ENCODE measurements at places on chromosomes 12 and 14.
A peak's percentile ranks its signal among the peaks of the same experiment; 100 is the strongest.

DNA sequence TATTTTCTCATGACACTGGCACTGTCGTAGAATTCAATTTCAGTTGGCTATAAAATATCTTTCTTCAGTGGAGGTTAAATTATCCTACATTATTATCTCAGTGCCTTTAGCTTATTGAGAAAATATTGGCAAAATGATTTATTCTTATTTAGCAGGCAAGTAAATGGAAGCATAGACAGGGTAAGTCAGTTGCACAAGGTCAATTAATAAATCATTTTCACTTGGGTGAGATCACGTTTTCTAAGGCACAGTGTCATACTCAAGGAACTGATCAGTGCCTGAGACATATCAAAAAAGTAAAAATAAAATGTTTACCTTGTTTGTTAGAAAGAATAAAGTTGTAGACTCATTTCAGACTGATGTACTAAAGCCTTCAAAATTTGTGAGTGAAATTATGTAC, 95.0 kb downstream of the ACSS3 start:
- DNase-seq: no peak

DNA sequence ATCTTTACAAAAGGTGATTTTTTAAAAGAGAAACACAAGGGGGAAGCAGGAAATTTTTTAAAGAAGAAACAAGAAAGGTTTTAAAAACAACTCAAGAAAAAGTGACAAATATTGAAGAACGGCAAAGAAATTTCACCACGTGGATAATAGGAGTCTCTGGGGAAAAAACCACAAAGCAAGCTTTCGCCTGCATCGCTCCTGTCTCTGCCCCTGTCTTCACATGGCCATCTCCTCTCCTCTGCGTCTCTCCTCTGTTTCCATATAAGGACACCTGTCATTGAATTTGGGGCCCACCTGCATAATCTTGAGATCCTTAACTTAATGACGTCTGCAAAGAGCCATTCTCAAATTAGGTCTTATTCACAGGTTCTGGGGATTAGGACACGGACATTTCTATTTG, 175.8 kb downstream of the ETV6 start:
- no peak for DNase-seq

DNA sequence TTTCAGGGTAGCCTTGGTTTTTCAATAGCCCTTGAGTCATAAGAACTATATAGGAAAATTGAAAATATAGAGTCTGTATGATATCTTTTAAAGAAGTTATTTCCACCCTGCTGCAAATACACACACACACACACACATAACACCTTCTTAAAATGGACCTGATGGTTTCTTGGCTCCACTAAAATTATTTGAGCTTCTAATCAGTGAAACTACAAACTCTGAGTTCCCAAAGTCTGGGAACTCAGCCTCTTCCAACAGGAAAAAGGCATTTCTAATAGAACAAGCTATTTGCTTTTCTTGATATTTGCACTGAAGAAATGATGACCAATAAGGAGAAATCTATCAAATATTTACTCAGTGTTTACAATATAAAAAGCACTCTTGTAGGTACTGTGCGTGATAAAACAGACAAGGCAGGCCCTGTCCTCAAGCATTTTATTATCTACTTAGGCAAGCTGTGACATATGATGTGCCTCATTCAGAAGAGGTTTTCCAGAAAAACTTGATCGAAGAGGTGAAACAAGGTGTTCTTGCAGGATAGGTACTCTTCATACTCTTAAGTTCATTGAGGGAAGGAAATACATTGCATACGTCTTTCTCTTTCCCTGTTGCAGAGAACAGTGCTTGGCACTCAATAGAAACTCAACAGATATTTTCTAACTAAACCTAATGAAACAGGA, 88.6 kb downstream of the MGST1 start:
- DNase-seq: no peak

GRCh38 chr14:54483846-54484245, 4.9 kb downstream of the GMFB start:
- no peak for DNase-seq

DNA sequence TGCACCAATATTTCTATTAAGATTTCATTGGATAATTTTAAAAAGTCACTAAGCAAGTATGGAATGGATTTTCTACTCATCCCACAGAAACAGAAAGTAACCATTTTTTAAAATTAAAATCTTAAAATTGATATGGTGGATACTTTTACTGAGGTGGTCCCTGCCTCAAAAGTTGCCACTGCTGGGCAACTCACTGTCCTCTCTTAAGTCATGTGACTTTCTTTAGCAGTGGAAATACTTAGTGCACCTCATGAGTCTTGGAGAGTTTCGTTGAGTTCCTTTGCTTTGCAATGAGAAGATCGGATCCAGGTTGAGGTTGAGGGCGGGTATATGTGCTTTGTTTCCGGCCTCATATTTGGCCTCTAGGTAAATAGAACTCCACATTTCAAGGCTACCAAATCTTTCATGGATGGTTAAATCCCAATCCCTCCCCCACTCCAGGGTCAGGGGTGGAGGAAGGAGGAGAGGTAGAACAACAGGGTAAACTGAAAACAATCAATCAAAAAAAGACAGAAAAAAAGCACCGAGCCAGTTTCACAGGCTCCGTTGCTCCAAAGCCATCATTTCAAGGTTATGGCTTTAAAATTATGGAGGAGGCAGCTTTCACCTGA, 39.5 kb upstream of the DUSP6 start:
- DNase-seq: no peak

- DNase-seq: no peak
Measured at GRCh38 chr14:64229489-64229888, 64.7 kb downstream of the ESR2 start.

GRCh38 chr12:46627686-46628085, 198.1 kb downstream of the SLC38A4 start:
- no peak for DNase-seq

- no peak for DNase-seq
Measured at GRCh38 chr14:24804552-24805212, 170.7 kb upstream of the GZMB start.

- DNase-seq: peak; percentile 89
Measured at GRCh38 chr12:55467836-55468235, 2.1 kb downstream of the OR6C70 start.

DNA sequence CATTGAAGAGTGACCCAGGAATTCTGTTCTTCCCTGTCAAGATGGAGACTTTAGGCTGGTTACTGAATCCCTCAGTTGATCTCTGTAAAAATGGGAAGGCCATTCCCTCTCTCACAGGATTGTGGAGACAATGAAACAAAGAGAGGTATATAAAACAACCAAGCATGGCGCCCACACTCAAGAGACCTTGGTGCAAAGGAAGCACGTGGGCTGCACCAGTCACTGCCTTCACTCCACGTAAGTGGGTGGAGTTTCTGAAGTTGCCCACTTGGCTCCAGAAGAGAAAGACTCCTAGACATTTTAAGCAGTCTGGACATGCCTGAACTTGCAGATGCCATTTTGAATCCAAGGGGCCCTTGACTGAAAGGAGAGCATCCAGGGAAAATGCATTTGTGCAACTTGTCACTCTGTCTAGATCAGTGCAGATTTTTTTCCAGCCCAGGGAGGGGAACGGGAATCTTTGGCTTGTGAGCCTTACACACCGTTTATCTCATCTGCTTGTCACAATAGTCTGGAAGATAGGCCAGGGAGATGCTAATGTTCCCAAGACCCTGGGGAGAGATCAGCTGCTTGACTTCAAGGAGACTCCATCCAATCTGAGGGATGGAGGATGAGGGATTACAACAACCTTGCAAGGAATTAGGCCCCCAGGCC, 96.9 kb upstream of the TBX3 start:
- DNase-seq: no peak

GRCh38 chr12:67543021-67543770, 105.3 kb upstream of the DYRK2 start:
- DNase-seq: no peak

DNA sequence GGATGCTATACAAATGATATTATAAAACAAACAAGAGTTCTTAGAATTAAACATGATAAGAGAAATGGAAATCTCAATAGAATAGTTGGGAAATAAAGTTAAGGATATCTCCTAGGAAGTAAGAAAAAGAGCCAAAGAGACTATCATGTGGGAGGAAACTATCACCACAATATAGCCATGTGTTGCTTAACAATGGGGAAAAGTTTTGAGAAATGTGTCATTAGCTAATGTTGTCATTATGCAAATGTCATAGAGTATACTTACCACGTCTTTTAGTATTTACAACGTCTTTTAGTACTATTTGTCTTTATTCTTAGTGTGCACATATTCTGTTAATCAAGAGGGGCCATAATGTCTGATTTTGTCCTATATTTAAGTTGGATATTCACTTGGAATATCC, 58.7 kb downstream of the ZNF641 start:
- no peak for DNase-seq

GRCh38 chr14:23578560-23579310, at the start of gene JPH4:
TSS of gene JPH4 (minus strand) at chr14:23578790. CDS start at chr14:23577453, 1,337 bp downstream.
- DNase-seq: no peak

DNA sequence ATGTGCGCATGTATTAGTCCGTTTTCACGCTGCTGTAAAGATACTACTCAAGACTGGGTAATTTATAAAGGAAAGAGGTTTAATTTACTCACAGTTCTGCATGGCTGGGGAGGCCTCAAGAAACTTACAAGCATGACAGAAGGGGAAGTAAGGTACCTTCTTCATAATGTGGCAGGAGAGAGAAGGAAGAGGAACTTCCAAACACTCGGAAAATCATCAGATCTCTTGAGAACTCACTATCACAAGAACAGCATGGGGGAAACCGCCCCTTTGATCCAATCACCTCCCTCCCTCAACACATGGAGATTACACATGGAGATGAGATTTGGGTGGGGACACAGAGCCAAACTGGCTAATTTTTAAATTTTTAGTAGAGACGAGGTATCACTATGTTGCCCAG, 41.8 kb upstream of the SNX6 start:
- DNase-seq: peak; percentile 48

DNA sequence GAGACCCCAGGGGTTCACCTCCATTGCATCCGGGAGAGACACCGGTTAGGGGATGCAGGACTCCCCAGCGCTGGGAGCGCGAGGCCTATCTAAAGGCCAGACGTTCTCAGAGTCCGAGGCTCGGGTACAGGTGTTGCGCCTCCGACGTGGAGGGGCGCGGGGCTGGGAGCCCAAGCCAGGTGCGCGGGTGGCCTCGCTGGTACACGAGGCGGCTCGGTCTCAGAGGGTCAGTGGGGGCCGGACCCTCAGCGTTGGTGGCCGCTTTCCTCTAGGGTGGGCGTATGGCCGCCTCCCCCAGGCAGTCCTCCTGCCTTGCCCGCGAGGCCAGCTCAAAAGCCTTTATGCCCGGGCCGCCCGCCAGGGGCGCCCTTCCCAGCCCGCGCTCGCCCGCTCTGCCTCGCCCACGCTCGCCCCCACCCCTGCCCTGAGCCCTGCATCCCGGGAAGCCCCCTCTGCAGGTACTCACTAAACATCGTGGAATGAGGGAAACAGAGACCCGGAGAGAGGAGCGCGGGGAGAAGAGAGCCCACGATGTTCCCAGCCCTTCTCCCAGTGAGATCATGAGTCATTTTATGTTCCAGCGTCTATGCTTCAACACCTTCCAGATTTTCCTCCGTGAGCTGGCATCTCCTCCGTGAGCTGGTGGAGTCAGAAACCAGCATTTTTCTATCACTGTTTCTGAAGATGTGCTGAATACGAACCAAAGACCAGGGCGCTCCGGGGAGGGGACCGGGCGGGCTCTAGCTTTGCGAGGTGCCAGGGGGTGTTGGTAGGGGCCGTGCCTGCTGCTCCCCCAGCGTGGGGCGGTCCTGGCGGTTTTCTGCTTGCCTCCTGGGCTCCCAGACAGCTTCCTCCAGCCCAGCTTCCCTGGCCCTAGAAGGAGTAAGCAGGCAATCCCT, 73.8 kb downstream of the DIO3 start:
- DNase-seq: no peak

DNA sequence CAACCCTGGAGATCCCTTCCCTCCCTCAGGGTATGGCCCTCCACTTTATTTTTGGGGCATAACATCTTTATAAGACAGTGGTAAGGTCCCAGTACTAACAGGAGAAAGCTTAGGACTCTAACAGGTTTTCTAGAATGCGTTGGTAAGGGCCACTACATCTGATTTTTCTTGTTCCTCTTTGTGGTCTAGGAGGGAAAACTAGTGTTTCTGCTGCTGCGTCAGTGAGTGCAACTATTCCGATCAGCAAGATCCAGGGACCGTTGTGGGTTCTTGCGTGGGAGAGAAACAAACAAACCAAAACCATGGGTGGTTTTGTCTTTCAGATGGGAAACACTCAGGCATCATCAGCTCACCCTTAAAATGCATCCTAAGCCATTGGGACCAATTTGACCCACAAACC, 123.6 kb upstream of the SLC16A7 start:
- DNase-seq: peak; percentile 94

DNA sequence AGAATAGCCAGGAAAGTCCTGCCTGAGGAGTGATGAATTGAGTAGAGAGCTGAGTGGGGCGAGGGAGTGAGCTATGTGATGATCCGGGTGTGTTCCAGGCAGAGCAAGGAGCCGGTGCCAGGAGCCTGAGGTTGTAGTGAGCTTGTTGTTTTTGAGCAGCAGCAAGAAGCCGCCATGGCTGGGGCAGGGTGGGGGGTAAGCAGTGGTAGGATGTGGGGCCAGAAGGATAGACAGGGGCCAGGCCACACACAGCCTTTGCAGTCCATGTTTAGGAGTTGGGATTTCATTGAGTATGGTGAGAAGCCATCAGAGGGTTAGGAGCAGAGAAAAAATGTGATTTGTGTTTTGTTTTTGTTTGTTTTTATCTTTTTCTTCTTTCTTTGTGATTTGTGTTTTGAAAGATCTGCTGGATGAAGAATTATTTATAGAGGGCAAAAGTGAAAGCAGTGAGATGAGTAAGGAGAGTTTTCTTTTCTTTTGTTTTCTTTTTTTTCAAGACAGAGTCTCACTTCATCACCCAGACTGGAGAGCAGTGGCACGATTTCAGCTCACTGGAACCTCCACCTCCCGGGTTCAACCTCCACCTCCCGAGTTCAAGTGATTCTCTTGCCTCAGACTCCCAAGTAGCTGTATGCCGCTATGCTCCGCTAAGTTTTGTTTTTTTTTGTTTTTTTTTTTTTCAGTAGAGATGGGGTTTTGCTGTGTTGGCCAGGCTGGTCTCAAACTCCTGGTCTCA, 92.3 kb upstream of the BCAT1 start:
- no peak for DNase-seq

DNA sequence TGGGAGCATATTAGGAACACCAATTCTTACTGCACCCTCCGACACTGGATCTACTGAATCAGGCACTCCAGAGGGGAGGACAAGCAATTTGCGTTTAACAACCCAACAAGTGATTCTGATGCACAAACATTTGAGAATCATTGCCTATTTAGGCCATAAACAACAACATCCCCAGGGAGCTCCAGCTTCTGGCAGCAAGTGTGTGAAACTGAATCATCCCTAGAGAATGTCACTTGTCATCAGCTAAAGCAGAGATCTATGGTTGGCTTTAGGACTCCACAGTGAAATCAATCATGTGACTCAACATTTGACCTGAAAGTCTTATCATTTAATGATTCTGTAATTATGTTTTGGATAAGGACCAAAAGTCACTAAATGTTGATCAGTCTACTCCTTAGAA, 505.0 kb upstream of the FLRT2 start:
- DNase-seq: no peak

GRCh38 chr12:124044809-124045321, 71.8 kb downstream of the ZNF664 start:
- peak; percentile 81 for DNase-seq

All from MV-4-11 (cell line).